ENCODE measurements at places on chromosomes 7 and 10. TPM values are rescaled to one million over a fixed set of nuclear protein-coding genes. Genes with fewer than 3 reads are reported as not detected.

- DNase-seq, result peak; percentile 48
- no peaks in the 10 kb centered on the region for H3K27me3 ChIP-seq
- peaks cover 3% of the 10 kb centered on the region for H3K36me3 ChIP-seq
- peaks cover 40% of the 10 kb centered on the region for H3K4me1 ChIP-seq
Measured at GRCh38 chr10:30437031-30437841, 3.3 kb downstream of the MAP3K8 start.

- no peaks in the 10 kb centered on the region for H3K27me3 ChIP-seq
- no peak overlapping the region for H3K27ac ChIP-seq
- peaks cover 30% of the 10 kb centered on the region for H3K4me1 ChIP-seq
- no peaks in the 10 kb centered on the region for H3K36me3 ChIP-seq
- H3K4me3 ChIP-seq, result no peak overlapping the region
Measured at GRCh38 chr10:80447436-80448190, 6.5 kb upstream of the TSPAN14 start.

DNA sequence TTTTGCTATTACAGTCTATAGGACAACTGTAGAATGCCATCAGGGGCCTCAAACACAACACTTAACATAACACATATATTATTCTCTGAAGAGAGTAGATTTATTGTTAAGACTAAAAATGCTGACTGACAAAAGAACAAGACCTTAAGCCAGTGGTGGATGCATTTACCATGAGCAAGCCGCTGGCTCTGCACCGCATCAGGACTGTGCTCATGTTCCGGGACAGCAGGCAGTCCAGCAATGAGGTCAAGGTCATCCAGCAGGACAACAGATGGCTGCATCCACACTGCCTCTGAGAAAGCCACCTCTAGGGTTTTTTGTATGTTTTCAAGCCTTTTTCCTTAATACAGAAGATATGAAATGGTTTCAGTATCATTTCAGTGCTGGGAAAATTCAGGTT lies 23.8 kb downstream of the PEX1 start:
- no peak for DNase-seq
- H3K36me3 ChIP-seq, result peaks cover 8% of the 10 kb centered on the region
- no peaks in the 10 kb centered on the region for H3K27me3 ChIP-seq
- H3K4me1 ChIP-seq, result no peaks in the 10 kb centered on the region

DNA sequence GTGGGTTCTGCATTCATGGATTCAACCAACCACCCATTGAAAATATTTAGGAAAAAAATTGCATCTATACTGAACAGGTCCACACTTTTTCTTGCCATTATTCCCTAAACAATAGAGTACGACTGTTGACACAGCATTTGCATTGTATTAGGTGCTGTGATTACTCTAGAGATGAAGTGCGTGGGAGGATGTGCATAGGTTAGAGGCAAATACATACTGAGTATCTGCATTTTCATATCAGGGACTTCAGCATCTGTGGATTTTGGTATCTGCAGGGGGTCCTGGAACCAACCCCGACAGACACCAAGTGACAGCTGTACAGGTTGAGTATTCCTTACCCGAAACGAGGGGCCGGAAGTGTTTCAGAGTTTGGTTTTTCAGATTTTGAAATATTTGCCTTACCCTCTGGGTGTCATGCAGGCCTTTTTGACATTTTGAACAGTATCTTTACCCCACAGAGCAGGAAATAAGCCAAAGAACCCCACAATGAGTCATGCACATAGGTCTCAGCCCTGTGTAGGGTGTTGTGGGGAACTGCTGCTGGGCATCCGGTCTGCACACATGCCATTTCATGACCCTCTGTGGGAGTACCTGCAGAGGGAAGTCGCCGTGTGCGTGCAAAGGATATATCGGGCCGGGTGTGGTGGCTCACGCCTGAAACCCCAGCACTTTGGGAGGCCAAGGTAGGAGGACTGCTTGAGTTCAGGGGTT lies 14.5 kb downstream of the NUDT5 start:
- H3K27me3 ChIP-seq, result no peaks in the 10 kb centered on the region
- peak; percentile 79 for DNase-seq
- peaks cover 36% of the 10 kb centered on the region for H3K36me3 ChIP-seq
- peaks cover 19% of the 10 kb centered on the region for H3K4me1 ChIP-seq

DNA sequence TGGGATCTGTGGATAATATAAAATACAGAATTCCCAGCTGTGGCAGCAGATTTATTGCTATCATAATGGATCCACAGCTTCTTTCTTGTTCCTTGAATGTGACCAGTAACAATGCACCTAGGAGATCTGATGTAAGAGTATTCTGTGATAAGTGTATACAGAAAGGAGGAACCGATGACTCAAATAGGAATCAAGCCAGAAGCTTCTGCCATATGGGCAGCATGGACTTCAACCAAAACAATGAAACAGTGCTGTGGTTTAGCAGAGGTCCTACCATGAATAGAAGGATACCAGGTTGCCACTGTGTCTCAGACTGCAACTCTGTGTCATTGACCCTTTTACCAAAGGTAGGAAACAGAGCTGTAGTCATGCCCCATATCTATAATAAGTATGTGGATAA lies 81.8 kb downstream of the PTPRZ1 start:
- no peaks in the 10 kb centered on the region for H3K27me3 ChIP-seq
- H3K36me3 ChIP-seq, result no peaks in the 10 kb centered on the region
- no peaks in the 10 kb centered on the region for H3K4me1 ChIP-seq
- H3K27ac ChIP-seq, result no peak overlapping the region
- no peak for DNase-seq
- no peak overlapping the region for H3K4me3 ChIP-seq

GRCh38 chr7:38192327-38192726 lies 14.3 kb downstream of the STARD3NL start:
- no peak overlapping the region for H3K4me3 ChIP-seq
- no peaks in the 10 kb centered on the region for H3K27me3 ChIP-seq
- no peaks in the 10 kb centered on the region for H3K4me1 ChIP-seq
- H3K27ac ChIP-seq, result no peak overlapping the region
- DNase-seq, result no peak

DNA sequence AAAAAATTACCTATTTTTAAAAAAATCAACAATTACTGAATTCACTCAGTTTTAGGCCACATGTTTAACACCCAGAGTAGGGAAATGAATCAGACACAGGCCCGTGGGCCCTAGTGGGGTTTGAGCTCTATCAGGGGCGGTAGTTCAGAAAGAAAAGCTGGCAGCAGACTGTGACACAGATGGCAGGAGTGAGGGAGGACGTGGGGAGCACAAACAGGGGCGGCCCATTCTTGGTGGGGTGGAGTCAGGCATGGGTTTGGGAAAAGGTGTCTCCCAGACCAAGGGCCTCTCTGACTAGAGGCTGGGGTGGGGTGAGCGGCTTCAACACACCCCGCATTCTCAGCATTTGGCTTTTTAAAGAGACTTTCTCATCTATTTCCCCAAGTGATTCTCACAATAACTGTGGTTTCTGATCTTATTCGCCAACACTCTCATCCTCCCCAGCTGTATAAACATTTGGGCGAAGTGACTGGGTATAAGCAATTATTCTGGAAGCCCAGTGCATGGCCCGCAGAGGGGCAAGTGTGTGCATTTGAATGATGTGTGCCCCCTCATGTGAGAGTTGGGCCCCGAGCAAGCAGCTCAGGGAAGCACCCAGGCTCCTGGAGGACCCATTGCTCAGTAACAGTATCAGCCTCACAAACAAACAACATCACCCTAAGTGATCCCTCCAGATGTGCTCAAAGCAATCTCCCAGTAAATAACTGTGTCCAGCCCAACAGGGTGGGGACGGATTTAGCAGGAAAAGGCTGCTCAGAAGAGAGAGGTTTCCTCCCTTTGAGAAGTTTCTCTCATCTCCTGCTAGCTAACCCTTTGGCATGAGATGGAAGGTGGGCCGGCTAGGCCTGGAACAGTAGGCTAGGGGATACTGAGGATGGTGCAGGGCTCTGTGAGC lies 437.6 kb upstream of the ZMIZ1 start:
- H3K36me3 ChIP-seq, result no peaks in the 10 kb centered on the region
- no peak overlapping the region for H3K4me3 ChIP-seq
- no peaks in the 10 kb centered on the region for H3K27me3 ChIP-seq
- H3K27ac ChIP-seq, result no peak overlapping the region
- H3K4me1 ChIP-seq, result no peaks in the 10 kb centered on the region
- DNase-seq, result no peak

DNA sequence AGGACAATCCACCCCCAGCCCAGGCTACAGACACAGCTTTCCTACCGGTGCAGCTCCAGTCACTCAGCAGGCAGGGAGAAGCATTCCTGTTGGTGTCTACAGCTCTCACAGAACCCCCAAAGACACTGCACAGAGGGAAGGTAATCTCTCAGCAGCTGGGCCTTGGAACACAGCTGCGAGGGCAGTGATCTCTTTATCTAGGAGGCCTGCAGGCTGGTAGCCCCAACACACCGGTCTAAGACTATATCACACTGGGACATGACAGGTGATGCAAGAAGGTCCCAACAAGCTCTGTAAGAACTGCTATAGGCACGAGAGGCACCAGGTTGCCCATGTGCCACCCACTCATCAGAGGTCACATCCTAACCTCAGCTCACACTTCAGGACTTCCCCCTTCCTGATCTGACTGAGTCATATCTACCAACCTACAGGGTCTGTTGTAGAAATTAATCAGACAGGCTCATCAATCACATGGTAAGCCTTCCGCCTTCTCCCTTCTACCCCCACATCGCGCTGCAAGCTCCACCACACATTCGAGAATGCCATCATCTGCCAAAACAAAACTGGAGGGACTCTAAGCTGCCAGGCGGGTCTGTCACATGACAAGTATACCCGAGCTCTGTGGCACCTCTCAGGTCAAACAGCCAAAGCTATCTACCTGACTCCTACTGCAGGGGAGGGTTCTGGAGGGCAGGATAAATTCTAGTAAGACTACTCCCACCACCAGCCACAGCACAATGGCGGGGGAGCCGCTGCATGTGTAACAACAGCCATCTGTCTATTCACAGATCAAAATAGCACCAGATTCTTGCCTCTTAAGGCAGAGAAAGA lies 26.1 kb downstream of the FAM53B start:
- H3K27me3 ChIP-seq, result no peaks in the 10 kb centered on the region
- peak overlapping the region; percentile 77 for H3K27ac ChIP-seq
- no peaks in the 10 kb centered on the region for H3K36me3 ChIP-seq
- peak; percentile 72 for DNase-seq

GRCh38 chr7:36984710-36985312 lies 260.5 kb upstream of the AOAH start:
- no peaks in the 10 kb centered on the region for H3K36me3 ChIP-seq
- H3K27ac ChIP-seq, result no peak overlapping the region
- no peak overlapping the region for H3K4me3 ChIP-seq
- no peaks in the 10 kb centered on the region for H3K4me1 ChIP-seq

DNA sequence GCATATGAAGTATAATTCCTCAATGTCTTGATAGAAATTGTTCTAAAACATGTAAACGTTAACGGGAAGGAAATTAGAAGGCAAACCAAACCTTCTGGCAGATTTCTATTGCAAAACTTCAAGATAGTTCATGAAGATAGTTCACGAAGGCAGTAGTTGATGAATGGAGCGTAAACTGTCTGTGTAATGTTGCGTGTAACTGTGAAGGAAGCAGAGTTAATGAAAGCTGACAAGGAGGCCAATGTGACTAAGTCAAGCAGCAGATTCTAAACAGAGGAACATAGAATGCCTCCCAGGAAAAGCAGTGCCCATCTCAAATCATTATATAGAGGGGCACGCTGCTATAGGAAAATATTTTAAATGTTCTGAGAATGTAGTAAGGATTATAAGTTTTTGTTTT lies 659.7 kb upstream of the IGFBP3 start:
- no peak overlapping the region for H3K27ac ChIP-seq
- H3K4me1 ChIP-seq, result no peaks in the 10 kb centered on the region
- DNase-seq, result no peak
- no peaks in the 10 kb centered on the region for H3K36me3 ChIP-seq
- H3K27me3 ChIP-seq, result no peaks in the 10 kb centered on the region
- no peak overlapping the region for H3K4me3 ChIP-seq

- DNase-seq, result no peak
- H3K36me3 ChIP-seq, result peaks cover 54% of the 10 kb centered on the region
- no peak overlapping the region for H3K4me3 ChIP-seq
Measured at GRCh38 chr7:45075871-45076796, 12.6 kb downstream of the NACAD start.

DNA sequence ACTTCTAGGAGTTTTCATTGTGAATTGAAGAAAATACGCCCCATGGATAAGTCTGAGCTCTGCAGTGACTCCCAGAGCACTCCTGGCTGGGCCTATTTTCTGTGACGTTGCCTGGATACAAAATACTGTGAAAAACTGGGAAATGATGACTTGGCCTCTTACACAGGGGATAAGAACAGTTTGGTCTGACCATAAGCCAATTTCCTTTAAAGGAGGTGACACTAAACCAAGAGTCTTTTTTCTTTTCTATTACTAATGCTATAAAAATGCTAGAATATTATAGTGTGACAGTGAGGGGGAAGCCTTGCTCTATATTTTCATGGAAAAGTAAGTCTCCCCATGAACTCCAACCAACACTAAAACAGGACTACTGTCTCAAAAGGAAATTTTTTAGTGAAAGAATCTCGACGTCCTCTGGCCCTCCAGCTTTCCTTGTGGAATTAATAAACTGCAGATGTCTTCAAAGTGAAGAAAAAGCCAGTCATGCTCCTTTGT lies 45.5 kb downstream of the MYOF start:
- H3K27me3 ChIP-seq, result no peaks in the 10 kb centered on the region
- no peaks in the 10 kb centered on the region for H3K36me3 ChIP-seq
- H3K27ac ChIP-seq, result no peak overlapping the region
- H3K4me1 ChIP-seq, result no peaks in the 10 kb centered on the region
- no peak for DNase-seq

- no peak overlapping the region for H3K27ac ChIP-seq
- no peak for DNase-seq
- H3K36me3 ChIP-seq, result no peaks in the 10 kb centered on the region
- no peaks in the 10 kb centered on the region for H3K27me3 ChIP-seq
- no peaks in the 10 kb centered on the region for H3K4me1 ChIP-seq
Measured at GRCh38 chr10:42980553-42981357, 96.1 kb upstream of the RET start.

DNA sequence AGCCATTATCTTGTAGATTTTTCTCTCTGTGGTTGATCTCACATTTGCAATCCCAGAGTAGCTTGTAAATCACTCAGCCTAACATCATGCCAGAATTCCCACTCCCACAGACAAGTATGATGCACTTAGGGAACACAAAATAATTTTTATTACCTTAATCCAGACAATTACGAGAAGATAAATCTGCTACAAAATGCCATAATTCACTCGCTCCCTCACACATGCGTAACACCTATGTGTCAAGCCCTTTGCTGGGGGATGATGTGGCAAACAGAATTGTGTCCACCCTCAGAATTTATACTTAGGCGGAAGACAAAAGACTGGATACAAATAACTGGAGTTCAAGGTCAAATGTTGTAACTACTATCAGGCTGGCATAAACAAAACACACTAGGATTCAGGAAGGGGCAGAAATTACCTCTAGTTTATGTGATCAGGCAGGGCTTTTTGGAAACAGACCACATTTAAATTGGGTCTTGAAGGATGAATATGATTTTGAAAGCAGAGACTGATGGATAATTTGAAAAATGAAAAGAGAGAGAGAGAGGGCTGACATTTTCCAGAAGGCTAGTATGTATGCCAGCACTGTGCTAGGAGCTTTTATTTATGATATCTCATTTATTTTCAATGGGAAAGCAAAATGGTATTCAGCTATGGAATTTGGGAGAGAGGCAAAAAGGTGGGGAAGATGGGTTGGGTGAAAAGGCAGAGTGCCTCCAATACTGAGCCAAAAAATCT lies 69.8 kb downstream of the DOCK4 start:
- no peak for DNase-seq
- no peaks in the 10 kb centered on the region for H3K4me1 ChIP-seq
- no peaks in the 10 kb centered on the region for H3K36me3 ChIP-seq

GRCh38 chr7:110650328-110650727 lies 440.6 kb upstream of the LRRN3 start:
- no peaks in the 10 kb centered on the region for H3K36me3 ChIP-seq
- no peak overlapping the region for H3K4me3 ChIP-seq
- no peak overlapping the region for H3K27ac ChIP-seq
- DNase-seq, result no peak

The AKR1C4 gene
- total RNA-seq, result not detected

The BLNK gene
- total RNA-seq, result not detected
